ENCODE measurements at places on chromosomes 11 and 22.

DNA sequence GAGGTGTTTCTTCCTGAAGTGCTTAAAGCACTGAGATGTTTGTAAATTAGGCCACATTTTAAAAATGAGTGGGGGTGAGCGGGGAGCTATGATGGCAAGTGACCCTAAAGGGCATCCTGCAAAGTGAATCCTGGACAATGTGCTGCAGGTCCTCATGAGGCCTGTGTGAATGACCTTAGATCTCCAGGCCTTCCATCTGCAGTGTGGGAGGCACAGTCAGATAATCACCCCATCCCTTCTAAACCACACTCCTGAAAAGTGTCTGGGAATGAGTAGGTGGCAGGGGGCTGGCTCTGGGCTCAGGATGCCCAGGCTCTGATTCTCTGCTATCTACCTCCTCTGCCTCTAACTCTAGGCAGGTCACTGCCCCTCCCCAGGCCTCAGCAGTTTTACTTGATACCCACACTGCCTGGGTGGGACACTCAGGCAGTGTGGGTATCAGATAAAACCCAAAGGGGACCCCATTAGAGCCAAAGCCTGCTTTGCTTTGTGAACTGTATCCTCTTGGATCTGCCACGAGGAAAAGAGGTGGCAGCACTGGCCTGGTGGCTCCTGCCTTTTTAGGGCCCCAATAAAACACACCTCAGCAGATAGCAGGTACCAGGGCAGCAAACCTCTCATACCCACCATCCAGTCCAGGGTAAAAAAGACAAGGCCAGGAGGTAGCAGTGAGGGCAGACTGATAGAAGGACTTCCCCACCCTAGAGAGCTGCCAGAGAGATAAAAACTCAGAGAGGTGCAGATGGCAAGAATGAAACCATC lies 10.5 kb downstream of the STARD10 start:
- DNase-seq: no peak
- H3K27ac ChIP-seq: no peak overlapping the region
- peaks cover 13% of the 10 kb centered on the region for H3K27me3 ChIP-seq
- peaks cover 13% of the 10 kb centered on the region for H3K4me1 ChIP-seq
- peaks cover 6% of the 10 kb centered on the region for H3K36me3 ChIP-seq

DNA sequence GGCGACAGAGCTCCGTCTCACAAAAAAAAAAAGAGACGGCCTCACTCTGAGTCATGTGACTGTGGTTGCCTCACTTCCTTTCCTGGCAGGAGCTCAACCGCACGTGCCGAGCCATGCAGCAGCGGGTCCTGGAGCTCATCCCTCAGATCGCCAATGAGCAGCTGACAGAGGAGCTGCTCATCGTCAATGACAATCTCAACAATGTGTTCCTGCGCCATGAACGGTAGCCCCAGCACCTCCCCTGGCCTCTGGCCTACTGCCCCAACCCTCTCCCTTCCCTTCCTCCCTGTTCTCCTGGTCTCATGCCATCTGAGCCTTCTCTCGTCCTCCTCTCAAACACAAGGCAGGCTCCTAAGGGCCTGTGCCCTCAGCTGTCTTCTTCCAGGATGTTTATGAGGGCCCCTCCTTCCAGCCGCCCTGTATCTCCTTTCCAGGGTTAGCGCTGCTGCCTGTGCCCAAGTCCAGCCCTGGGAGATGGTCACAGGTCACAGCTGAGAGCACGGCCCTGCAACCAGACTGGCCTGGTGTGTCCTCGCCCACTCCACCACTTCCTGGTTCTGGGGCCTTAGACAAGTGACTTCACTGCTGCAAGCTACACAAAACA lies 30.7 kb downstream of the TOM1 start:
- H3K27ac ChIP-seq: no peak overlapping the region
- H3K36me3 ChIP-seq: peaks cover 27% of the 10 kb centered on the region
- peaks cover 4% of the 10 kb centered on the region for H3K27me3 ChIP-seq
- H3K4me3 ChIP-seq: no peak overlapping the region

GRCh38 chr11:1146365-1146764 lies 11.4 kb upstream of the MUC5AC start:
- DNase-seq: no peak
- peaks cover 15% of the 10 kb centered on the region for H3K36me3 ChIP-seq
- peaks cover 4% of the 10 kb centered on the region for H3K4me1 ChIP-seq
- peaks cover 10% of the 10 kb centered on the region for H3K27me3 ChIP-seq

DNA sequence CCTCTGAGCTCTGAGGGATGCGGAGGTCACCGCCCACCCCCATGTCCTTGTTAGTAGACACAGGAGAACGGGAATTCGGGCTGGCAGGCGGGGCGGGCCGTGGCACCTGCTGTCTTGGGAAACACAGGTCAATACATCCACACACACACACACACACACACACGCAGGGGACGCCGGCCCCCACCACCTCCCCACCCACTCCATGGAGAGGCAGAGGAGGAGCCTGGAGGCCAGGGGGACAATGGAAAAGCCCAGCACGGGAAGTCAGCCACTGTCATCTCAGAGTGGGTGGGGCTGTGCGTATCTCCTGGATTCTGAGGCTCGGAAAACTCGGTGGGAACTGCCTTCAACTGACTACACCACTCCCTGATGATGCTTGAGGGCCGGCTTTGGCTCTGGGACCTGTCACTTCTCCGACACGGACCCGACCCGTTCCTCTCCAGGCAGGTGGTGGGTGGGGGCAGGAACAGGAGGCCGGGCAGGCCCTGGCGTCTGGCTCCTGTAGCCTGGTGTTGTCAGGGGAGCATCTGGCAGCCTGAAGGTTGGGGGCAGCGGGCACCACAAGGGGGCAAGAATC lies 18.5 kb upstream of the TMEM184B start:
- peaks cover 6% of the 10 kb centered on the region for H3K4me1 ChIP-seq
- H3K27ac ChIP-seq: no peak overlapping the region
- DNase-seq: no peak
- H3K4me3 ChIP-seq: no peak overlapping the region
- H3K36me3 ChIP-seq: peaks cover 9% of the 10 kb centered on the region
- H3K27me3 ChIP-seq: peaks cover 4% of the 10 kb centered on the region

DNA sequence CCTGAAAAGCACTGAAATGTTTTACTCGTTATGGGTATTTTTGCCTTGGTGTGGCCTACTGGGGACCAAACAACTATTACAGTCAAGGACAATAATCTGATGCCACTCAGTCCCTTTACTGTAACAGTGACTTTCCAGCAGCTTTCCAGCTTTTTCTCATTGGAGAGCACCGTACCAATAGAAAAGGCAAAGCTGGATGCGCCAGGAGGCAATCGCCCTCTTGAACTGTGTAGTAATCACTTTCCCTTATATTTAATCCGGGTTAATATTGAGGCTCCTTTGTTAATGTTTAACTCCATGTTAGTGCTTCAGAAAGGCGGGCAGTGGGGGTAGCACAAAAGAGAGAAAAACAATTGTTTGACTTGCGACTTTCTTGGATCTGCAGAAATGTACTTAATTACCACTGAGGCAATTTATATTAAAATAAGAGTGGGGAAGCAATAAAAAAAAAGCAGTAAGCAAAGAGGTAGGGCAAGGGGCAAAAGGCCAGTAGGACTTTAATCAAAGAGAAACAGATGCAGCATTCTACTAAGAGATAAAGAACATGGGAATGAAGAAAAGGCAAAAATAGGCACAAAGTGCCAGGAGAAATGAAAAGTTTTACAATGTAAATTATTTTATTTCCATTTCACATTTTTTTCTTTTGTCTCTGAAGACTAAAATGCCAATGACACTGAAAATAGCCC lies 81.6 kb downstream of the LRRC4C start:
- no peaks in the 10 kb centered on the region for H3K4me1 ChIP-seq
- no peak overlapping the region for H3K27ac ChIP-seq
- H3K36me3 ChIP-seq: no peaks in the 10 kb centered on the region

DNA sequence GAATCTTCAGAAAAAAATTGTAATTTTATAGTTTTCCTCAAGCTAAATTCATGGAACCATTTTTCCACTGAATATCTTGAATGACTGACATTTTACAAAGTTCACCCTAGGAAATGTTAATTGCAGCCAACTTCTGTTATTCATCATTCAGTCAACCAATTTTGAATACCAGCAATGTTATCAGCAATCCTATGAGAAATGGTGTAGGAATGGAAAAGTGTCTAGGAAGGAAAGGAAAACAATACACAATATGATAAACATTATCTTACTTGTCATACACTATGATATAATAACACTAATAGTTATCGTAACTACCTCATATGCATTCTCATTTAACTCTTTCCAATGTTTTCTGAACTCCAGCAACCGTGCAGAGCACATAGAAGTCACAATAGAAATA lies 790.5 kb upstream of the LRRC4C start:
- H3K4me3 ChIP-seq: no peak overlapping the region
- H3K4me1 ChIP-seq: no peaks in the 10 kb centered on the region
- H3K27me3 ChIP-seq: peaks cover 1% of the 10 kb centered on the region
- H3K36me3 ChIP-seq: no peaks in the 10 kb centered on the region
- no peak overlapping the region for H3K27ac ChIP-seq
- no peak for DNase-seq

GRCh38 chr22:43349636-43350035 lies 6.5 kb upstream of the SCUBE1 start:
- H3K4me3 ChIP-seq: no peak overlapping the region
- peaks cover 3% of the 10 kb centered on the region for H3K4me1 ChIP-seq
- DNase-seq: no peak
- H3K27ac ChIP-seq: no peak overlapping the region
- peaks cover 6% of the 10 kb centered on the region for H3K36me3 ChIP-seq

- no peak for DNase-seq
- H3K4me1 ChIP-seq: peaks cover 35% of the 10 kb centered on the region
- H3K36me3 ChIP-seq: peaks cover 9% of the 10 kb centered on the region
- no peak overlapping the region for H3K27ac ChIP-seq
- no peak overlapping the region for H3K4me3 ChIP-seq
- peaks cover 5% of the 10 kb centered on the region for H3K27me3 ChIP-seq
Measured at GRCh38 chr22:32814285-32814860, 12.9 kb downstream of the TIMP3 start.

DNA sequence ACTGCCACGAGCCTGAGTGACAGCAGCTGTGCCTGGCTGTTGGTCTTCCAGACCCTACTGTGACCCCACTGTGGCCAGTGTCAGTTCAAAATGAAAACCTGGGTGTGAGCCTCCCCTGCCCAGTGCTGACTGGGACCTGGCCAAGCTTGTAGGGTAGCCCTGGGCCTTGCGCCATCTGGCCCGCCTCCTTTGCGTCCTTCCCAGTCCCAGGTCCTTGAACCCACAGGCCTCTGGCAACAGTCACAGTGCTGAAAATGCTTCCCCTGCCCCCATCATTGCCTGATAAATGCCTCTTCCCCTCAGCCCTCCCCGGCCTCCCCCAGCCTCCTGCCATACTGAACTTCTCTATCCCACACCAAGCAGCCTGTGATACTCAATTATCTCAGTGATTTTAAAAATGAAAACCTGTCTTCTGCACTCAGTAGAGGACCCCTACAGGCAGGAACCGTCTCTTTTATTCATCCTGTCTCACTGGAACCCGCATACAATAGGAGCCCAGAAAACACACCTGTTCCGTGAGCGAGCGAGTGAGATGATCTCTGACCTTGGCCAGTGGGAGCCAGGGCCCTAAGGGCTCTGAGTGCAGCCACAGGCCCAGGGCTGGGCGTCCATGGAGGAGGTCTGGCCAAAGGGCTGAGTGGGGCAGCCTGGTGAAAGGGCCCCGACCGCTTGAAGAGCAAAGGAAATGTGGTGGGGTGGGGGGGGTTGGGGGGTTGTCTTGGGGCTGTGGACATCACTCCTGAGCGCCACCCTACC lies 49.7 kb upstream of the TTLL12 start:
- H3K27me3 ChIP-seq: peaks cover 6% of the 10 kb centered on the region
- H3K36me3 ChIP-seq: peaks cover 8% of the 10 kb centered on the region
- no peak overlapping the region for H3K4me3 ChIP-seq
- no peak for DNase-seq
- H3K27ac ChIP-seq: no peak overlapping the region

- no peaks in the 10 kb centered on the region for H3K36me3 ChIP-seq
- DNase-seq: no peak
- H3K27ac ChIP-seq: no peak overlapping the region
- H3K27me3 ChIP-seq: no peaks in the 10 kb centered on the region
- no peak overlapping the region for H3K4me3 ChIP-seq
Measured at GRCh38 chr11:76835928-76836612, 24.6 kb upstream of the ACER3 start.

GRCh38 chr11:27061461-27061821 lies 20.8 kb downstream of the BBOX1 start:
- H3K36me3 ChIP-seq: no peaks in the 10 kb centered on the region
- DNase-seq: no peak
- H3K4me3 ChIP-seq: no peak overlapping the region
- no peaks in the 10 kb centered on the region for H3K4me1 ChIP-seq

DNA sequence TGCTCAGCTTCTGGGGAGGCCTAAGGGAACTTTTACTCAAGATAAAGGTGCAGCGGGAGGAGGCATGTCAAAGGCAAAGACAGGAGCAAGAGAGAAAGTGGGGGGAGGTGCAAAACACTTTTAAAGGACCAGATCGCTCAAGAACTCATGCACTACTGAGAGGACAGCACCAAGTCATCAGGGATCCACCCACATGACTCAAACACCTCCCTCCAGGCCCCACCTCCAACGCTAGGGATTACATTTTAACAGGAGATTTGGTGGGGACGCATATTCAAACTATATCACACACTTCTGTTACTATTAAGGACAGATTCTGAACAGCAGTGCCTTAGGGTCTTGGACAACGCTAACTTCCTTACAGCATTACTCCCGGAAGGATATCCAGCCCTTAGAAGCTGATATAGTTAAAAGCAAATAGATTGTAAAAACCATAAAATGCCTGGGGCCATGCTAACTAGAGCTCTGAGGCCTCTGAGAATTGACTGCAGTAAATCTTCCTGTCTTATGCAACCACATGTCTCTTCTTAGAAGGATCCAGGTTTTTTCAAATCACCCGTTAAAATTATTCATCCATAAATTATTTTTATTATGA lies 16.7 kb upstream of the ZC3H12C start:
- peaks cover 6% of the 10 kb centered on the region for H3K4me1 ChIP-seq
- no peak overlapping the region for H3K4me3 ChIP-seq
- no peak overlapping the region for H3K27ac ChIP-seq
- no peaks in the 10 kb centered on the region for H3K36me3 ChIP-seq
- no peak for DNase-seq
- peaks cover 3% of the 10 kb centered on the region for H3K27me3 ChIP-seq

- no peak for DNase-seq
- peaks cover 22% of the 10 kb centered on the region for H3K4me1 ChIP-seq
- peaks cover 8% of the 10 kb centered on the region for H3K36me3 ChIP-seq
- H3K4me3 ChIP-seq: peak overlapping the region; percentile 91
- peaks cover 10% of the 10 kb centered on the region for H3K27me3 ChIP-seq
Measured at GRCh38 chr22:33923033-33923432, 2.8 kb upstream of the LARGE1 start.

- H3K36me3 ChIP-seq: peaks cover 7% of the 10 kb centered on the region
- peaks cover 12% of the 10 kb centered on the region for H3K27me3 ChIP-seq
- H3K4me1 ChIP-seq: peaks cover 54% of the 10 kb centered on the region
- H3K27ac ChIP-seq: peak overlapping the region; percentile 67
- DNase-seq: no peak
- H3K4me3 ChIP-seq: no peak overlapping the region
Measured at GRCh38 chr11:67274768-67275605, 8.7 kb downstream of the GRK2 start.

DNA sequence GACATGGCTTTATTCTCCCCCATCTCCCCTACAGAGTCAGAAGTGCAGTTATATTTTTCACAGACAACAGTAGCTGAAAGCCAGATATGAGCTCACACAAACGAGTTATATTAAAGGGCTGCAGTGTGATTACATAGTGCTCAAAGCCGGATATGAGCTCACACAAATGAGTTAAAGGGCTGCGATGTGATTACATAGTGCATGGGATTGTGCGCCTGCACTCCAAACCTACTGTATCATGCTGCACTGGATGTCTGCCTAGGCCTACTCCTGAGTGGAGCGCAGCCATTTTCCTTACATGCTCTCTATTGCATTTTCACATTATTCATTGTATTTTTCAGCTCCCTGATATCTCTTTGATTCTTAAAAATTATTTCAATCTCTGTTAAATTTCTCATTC lies 414.6 kb upstream of the LARGE1 start:
- no peaks in the 10 kb centered on the region for H3K4me1 ChIP-seq
- peaks cover 3% of the 10 kb centered on the region for H3K36me3 ChIP-seq
- no peak overlapping the region for H3K4me3 ChIP-seq
- no peak overlapping the region for H3K27ac ChIP-seq
